ENCODE measurements at places on chromosomes 1 and 21.

- DNase-seq = no peak
Measured at GRCh38 chr1:87684194-87684593, 355.5 kb downstream of the LMO4 start.

- no peak for DNase-seq
Measured at GRCh38 chr1:231091831-231092301, 51.8 kb upstream of the FAM89A start.

GRCh38 chr21:39669485-39669884 is 56.7 kb downstream of the B3GALT5 start:
- DNase-seq = no peak

DNA sequence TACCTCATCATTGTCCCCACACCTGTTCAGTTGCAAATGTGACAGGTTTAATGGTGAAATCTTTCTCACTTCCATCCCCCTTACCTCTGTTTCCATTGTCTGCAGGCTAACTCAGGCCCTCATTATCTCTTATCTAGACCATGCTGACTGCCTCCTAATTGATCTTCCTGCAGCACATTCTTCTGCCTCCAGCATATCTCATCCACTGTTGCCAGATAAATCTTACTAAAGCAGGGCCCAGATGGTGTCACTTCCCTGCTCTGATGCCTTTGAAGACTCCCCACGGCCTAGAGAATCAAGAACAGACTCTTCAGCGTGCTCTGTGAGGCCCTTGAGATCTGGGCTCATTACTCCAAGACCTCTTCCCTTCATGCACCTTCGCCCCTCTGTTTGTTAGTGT is 230.1 kb downstream of the DUSP10 start:
- no peak for DNase-seq

GRCh38 chr21:15841856-15842564 is 112.2 kb downstream of the USP25 start:
- DNase-seq = no peak

DNA sequence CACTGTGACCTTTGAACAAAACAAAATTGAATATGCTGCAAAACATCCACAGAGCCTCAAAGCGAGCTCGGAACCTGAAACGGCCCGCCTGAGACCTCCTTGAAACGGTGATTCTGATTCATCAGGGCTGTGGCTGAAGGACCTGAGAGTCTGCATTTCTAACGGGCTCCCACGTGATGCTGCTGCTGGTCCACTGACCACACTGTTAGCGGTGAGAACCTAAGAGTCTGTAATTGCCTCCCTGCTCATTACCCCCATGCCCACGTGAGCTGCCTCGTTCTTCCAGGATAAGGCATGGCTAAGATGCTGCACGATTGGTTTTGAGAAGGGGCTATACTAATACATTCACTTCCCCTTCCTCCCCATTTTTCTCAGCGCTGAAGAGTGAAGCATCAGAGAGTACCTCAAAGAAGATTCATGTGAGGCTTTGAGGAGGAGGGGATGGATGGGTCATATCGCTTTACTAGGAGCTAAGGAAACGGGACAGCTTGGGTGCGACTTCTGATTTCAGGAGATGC is 9.7 kb downstream of the TLR5 start:
- no peak for DNase-seq

DNA sequence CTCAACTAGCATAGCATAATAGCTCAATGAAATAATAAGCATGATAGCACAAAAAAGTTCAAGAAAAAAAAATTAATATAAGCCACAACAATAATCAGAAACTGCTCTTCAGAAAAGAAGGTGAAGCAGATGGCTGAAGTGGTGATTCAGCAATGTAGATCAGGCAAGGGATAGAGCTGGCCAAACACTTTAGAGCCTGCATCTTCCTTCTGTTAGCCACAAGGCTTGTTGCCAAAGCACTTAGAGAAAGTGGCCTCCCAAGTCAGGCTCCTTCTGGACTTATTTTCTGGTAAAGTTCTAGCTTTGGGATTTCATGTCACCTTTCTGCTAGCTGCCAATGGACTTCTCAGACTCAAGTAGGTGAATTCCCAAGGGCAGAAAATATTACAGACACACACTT is 60.3 kb upstream of the C1orf87 start:
- no peak for DNase-seq

DNA sequence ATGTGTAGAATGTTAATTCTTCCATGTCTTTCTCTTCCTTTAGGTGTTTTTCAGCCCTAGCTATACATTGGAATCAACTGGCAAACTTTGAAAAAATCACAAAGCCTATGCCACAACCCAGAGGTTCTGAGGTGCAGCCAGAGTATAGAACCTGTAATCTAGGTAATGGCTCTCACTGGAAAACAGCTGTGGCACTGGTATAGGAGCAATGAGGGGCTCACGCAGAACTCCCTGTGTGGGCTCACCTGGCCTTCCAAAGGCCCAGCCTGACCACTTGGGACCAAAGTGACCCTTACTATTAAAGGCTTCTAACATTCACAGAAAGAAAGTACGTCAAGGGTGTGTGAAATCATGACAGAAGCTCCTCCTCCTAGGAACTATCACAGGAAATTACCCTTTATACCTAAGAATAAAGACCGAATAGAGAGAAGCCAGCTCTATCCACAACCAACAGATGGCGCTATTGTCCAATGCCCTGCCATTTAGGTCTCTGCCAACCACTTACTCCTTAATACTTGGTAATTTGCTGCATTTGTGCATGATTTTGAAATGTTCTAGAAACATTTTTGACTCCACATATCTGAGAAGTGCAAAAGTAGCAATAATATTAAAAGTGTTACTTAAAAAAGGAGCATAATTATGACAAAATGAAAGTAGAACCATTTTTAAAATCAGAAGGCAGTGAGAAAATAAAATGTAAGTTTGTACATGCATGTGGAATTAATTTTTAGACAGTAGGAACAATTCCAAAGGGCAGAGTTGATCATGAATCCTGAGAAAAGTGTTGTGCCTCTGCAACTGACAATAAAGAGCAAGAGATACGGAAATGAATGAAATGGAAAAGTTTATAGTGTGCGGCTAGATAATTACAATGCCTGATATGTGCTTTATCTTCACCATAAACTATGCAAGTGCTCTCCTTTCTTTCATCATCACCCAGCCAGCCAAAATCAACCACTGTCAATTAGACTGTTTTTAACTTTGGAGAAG is 93.1 kb upstream of the HAO2 start:
- no peak for DNase-seq

DNA sequence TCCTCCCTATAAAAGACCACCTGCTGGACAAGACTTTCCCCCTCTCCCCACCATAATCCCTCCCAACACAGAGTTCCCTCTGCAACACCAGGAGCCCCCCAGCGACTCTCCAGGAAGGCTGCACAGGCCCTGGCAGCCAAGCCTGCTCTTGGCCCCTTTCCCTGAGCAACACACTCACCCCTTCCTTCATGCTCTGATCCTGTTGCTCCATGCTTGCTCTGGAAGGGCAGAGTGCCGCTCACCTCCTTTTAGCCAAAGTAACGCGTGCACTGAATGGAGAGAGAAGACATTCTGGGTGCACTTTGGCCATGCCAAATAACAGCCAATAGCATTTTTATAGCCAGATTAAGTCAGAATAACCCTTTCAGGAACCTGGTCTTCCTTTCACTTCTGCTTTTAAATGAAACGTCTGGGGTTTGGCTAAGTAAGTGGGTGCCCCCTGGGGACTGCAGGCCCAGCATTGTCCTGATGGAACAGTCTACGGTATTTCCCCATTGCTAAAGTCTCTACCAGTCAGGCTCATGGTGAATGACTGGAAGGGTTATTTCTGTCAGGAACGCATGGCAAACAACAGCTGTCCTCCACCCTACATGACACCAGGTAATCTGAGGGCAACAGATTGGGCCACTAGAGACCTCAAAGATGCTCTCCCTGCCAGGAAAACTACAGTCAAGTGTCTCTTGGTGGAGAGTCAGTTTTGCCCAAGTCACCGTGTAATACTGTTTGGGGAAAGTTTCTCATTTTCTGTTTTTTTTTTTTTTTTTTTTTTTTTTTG is at the start of gene SLC2A5:
Gene SLC2A5 (minus strand): TSS at position 310 of the 775 bp plus-strand sequence. CDS start 99 bp downstream, at position 211.
- peak; percentile 55 for DNase-seq

DNA sequence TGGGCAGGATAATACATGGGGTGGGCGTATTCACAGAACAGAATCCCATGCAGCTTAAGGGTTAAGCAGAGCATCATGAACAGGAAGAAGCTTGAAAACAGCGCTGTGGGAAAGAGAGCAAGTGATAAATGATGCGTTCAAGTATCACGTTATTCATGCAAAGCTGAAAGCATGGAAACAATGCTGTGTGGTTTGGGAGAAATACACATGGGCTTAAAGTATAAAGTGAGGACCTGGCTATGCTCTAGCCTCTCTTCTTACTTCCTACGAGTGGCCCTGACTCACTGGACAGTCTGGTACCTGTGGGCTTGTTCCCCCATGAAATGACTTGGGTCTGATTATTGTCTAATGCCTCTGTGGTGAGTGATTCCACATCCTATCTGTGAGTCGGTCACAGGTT is 25.7 kb downstream of the TMPRSS2 start:
- no peak for DNase-seq

DNA sequence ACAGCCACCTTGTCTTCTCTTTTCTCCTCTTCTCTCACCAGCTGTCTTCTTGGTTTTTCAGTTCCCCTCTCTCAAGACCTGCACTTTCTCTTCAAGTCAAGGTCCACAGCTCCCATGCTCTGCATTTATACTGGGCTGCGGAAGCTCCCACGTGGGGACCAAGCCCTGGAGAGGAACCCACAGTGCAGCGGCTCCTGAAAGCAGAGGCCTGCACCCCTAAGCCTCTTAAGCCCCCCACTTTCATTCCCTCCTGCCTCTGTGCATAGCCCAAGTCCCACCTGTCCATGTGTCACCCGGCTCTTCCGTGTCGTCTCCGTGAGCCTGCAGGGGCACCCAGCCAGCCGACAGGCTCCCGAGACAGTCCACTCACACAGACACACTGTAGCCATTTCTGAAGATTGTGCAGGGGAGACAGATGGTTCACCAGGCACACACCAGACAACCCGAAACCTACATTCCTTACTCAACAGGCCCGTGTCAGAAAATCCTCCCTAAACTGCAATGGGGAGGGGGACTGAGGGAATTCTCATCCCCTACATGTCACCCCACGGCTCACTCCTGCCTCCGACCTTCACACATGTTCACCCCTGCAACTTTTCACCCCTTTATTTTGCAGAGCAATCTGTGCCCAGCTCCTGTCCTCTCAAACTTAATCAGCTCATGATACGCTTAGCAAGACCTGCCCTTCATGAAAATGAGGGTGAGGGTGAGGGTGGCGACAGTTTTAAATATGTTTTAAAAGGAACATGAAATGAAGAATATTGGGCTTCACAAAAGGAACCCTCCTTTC is 6.3 kb downstream of the MX2 start:
- no peak for DNase-seq

DNA sequence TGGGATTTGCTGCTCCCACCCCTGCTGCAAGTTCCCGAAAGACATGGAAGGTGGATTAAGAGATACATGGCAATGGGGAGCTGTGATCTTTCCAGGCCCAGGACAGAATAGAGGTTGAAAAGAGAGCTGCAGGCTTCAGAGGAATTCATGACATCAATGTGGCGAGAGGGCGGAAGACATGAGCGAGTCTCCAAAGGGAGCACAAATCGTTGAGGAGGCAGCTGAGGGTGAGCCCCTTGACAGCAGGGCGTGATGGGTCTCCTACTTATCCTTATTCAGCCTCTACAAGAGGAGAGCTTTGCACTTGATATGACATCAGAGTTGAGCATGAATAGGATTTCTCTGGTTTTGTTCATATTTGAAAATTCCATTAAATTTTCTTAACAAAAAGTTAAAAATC is 45.5 kb upstream of the TACSTD2 start:
- no peak for DNase-seq

DNA sequence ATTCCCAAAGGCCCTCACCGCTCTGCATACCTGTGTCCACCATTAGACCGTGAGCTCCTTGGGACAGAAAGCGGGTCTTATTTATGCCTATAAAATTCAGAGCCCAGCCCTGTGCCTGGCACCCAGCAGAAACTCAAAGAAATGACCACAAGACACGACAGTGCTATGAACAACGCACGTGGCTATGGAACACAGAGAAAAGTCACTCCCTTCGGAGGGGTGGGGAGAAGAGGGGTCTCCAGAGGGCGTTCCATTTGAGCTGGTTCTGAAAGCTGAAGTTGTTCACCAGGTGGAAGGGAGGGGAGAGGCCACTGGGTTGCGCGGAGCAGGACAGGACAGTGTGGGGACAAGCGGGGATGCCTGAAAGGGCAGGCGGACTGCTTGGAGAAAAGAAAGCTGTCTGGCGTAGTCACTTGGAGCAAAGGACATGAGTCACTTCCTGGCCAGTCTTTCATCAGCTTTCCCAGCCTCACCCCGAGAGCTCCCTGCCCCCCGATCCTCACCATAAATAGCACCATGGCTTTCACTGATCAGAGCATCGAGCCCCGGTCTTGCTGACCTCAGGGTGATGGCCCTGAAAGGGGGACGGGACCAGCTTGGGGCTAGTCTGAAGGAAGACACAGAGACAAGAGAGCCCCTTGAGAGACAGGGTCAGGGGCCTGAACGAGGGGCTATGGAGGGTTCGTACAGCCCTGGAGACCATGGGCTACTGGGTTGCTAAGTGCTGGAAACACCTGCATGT is 28.5 kb downstream of the ECE1 start:
- peak; percentile 81 for DNase-seq

GRCh38 chr1:198902655-198903054 is 263.8 kb downstream of the PTPRC start:
- no peak for DNase-seq

- no peak for DNase-seq
Measured at GRCh38 chr1:196144588-196144987, 463.7 kb downstream of the KCNT2 start.

GRCh38 chr1:92515796-92516201 is 29.1 kb upstream of the GFI1 start:
- no peak for DNase-seq

DNA sequence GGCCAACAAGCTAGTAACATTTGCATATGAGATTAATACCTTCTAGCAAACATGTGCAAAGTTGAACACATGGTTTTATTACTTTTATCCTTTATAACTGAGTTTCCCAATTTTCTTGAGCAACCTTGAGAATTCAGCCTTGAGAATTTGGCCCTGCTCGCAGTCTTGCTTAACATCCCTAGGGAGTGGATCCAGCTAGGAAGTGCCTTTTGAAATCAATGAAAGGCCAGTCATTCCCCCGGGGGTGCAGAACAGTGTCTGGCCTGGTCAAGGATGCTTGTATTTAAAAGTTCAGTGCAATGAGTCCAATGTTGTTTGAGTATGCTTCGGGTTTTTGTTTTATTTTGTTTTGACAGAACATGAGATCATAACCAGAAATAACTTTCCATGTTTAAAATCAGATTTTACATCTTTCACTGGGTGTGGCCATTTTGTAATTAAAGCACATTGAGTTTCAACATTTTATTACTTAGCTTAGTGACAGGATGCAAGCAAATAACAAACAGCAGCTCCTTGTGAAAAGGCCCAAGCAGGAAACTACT is 16.7 kb downstream of the PALMD start:
- DNase-seq = peak; percentile 82

GRCh38 chr1:189596197-189596596 is 881.5 kb downstream of the BRINP3 start:
- DNase-seq = no peak

DNA sequence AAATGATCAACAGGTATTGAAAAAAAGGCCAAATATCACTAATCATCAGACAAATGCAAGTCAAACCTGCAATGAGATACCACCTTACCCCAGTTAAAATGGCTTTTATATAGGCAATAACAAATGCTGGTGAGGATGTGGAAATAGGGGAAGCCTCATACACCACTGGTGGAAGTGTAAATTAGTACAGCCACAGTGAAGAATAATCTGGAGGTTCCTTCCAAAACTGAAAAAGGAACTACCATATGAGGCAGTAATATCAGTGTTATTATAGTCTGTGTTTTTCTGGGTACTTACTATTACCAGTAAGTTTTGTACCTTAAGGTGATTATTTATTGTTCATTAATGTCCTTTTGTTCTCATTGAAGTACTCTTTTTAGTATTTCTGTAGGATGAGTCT is 201.3 kb downstream of the MRPL39 start:
- no peak for DNase-seq

- DNase-seq = no peak
Measured at GRCh38 chr21:41228006-41228370, 60.0 kb downstream of the BACE2 start.
